HCT116 (cell line): ENCODE measurements at places on chromosomes 16 and 17. TPM values are rescaled to one million over a fixed set of nuclear protein-coding genes. Genes with fewer than 3 reads are reported as not detected.

DNA sequence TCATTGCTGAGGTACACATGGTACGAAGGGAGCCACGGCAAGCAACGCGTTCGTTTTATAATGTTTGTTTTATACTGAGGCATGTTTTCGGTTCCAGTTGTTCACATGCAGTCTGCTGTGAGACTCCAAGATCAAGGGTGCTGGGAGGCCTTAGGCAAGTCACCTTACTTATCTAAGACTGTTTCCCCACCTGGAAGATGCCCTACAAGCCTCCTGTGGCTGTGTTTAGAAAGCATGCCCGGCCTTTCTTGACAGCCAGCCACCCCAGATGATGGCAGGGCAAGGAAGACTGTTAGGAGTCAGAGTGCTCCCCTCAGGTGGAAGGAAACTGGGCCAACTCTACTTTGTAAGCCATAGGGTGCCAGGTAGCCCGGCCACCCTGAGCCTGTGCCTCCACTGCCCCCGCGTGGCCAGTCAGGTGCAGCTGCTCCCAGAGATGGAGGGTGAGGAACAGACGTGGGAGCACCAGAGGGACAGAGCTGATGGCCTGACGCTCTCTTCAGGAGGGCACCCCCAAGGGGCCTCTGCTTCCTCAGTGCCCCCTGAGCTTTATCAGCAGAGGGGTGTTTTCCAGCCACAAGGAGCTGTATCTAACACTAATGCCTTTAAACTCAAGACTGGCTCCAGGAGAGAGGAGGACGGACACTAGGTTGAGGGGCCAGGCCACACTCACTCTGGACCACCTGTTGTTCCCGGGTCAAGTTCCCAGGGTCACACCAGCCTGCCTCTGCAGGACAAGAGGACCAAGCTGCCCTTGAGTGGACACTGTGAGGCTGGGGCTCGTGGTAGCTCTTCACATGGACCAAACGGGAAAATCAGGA is 5.4 kb downstream of the NAT9 start:
- no peak overlapping the region for H3K4me3 ChIP-seq
- 0 out of 2 replicates have a peak overlapping the region, but pooled peaks have one; percentile 0 for H3K27ac ChIP-seq
- H3K27me3 ChIP-seq = no peaks in the 10 kb centered on the region
- H3K36me3 ChIP-seq = peaks cover 15% of the 10 kb centered on the region

Gene NEUROD2
- not detected for total RNA-seq

Gene MFAP4
- 0.52 TPM for total RNA-seq

DNA sequence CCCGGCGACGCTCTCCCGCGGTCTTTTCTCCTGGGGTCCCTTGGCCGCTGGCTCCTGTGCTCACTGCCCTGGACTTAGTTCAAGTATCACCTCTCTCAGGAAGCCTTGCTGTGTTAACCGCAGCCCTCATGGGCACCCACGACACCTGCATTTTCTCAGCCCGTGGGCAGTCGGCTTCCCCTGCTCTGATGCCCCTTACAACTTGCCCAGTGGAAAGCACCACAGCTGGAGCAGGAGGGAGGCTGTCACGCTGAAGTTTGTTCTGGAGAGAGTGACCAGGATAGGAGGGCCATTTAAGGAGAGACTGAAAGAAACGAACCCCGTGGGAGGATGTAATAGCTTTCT is 395 bp downstream of the STXBP4 start:
- no peaks in the 10 kb centered on the region for H3K27me3 ChIP-seq
- peaks cover 14% of the 10 kb centered on the region for H3K36me3 ChIP-seq
- H3K4me1 ChIP-seq = peaks cover 3% of the 10 kb centered on the region; the same call in 1 of the 2 replicates
- no peak for DNase-seq

Gene NHERF1
- 129 TPM for total RNA-seq

DNA sequence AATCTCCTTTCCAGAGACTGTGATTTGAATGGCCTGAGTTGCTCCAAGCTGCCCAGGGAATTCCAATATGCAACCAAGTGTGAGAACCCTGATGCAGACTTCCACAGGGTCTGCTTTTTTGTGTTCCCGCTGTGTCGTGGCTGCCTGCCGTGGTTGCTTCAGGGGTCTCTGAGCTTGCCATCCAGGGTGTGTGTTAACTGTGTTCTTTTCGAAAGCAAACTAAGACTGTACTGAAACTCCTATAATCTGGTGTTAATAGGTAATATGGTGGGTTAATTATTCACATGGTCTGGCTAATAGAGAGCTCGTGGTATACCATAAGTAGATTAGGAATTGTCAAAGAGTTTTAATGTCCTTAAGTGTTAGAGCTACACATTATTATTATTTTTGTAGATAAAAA is 20.7 kb downstream of the UBN1 start:
- no peak for DNase-seq
- no peaks in the 10 kb centered on the region for H3K27me3 ChIP-seq
- H3K4me1 ChIP-seq = no peaks in the 10 kb centered on the region
- no peak overlapping the region for H3K4me3 ChIP-seq
- H3K27ac ChIP-seq = no peak overlapping the region
- peaks cover 22% of the 10 kb centered on the region for H3K36me3 ChIP-seq

Gene GRB2
- total RNA-seq = 146 TPM

Gene CDK5R1
- 5.4 TPM for total RNA-seq

DNA sequence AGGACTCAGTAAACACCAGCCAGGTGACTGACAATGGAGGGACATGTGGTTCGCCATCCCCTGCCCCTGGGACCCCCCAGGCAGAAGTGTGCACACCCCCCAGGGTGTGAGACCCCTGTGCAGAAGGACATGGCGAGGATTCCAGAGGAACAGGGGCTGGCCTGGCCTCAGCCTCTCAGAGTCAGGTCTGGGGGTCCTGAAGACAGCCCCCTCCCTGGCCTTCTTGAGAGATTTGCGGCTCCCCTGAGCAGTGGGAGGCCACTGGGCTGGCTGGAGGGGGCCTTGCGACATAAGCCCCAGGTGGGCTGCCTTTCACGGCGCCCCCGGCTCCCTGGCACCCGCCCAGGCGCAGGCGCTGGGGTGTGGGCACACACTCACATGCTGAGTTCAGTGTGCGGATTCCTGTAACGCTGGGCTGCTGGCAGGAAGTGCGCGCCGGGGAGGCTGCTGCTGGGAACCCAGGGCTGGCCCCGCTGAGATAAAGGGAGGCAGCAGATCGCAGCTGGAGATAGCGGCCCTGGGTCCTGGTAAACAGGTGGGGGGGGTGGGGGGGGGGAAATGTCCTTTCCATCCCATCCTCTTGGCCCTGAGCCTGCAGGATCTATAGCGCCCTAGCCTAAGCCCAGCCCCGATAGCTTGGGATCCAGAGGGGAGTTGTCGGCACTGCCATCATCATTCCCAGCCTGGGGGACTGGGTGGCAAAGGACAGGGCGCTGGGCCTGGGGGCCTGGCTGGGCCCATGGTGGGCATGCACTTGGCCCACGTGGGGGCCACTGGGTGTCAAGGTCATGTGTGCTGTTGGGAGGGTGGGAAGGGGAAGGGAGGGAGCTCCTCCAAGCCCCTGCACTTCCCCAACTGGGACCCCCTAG is 27.1 kb downstream of the TMEM235 start:
- no peak overlapping the region for H3K4me3 ChIP-seq
- no peaks in the 10 kb centered on the region for H3K27me3 ChIP-seq
- H3K4me1 ChIP-seq = no peaks in the 10 kb centered on the region
- H3K27ac ChIP-seq = no peak overlapping the region; the same call in 1 of the 2 replicates

DNA sequence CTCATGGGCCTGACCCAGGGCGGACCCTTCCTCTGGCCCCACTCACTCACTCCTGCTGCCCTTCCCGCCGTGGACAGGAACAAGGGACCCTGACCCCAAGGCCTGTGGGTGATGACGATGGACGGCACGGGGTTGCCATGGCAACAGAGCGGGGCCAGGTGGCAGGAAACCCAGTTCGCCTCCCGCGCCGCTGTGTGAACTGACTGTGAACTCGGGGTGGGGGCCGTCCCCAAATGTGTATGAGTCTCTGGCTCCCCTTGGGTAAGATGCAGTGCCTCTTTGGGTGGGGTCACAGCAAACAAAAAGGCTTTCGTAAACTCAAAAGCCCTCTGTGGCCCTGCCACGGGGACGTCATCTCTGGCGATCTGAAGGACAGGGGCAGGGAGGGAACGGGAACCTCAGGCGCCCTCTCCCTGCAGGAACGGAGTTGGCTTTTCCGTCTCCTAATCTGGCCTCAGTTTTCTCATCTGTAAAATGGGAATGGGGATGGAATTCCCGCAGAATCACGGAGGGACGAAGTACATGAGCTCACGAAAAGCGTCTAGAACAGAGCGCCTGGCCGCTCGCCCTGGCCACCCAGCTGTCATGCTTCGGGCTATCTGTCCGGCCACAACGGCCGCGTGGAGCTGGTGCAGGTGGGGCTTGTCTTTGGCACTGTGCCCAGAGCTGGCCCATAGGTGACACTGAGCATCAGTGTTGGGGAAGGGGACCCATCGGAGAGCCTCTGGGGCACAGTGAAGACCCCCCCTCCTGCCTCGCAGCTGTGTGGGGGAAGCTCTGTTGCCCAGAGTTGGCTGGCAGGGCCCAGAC is 44.9 kb upstream of the PABPN1L start:
- DNase-seq = no peak
- no peaks in the 10 kb centered on the region for H3K36me3 ChIP-seq
- no peaks in the 10 kb centered on the region for H3K27me3 ChIP-seq
- H3K27ac ChIP-seq = no peak overlapping the region
- H3K4me1 ChIP-seq = peaks cover 17% of the 10 kb centered on the region

- peaks cover 21% of the 10 kb centered on the region for H3K27me3 ChIP-seq
- H3K4me1 ChIP-seq = no peaks in the 10 kb centered on the region
- no peak for DNase-seq
- H3K27ac ChIP-seq = no peak overlapping the region
Measured at GRCh38 chr17:28001149-28001548, 41.3 kb upstream of the NLK start.

DNA sequence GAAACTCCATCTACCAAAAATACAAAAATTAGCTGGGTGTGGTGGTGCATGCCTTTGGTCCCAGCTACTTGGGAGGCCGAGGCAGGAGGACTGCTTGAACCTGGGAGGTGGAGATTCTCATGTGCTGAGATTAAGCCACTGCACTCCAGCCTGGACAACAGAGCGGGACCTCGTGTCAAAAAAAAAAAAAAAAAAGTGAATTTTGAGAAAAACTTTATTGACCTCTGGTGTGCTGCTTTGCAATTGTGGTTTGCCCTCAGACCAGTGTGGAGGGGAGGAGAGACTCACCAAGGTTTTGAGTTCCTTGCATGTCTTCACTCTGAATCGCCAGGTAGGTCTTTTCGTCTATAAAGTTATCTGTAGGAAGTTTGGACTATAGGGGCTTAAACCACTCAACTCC is 145.2 kb downstream of the CPPED1 start:
- no peak overlapping the region for H3K4me3 ChIP-seq
- H3K27me3 ChIP-seq = no peaks in the 10 kb centered on the region
- H3K36me3 ChIP-seq = no peaks in the 10 kb centered on the region
- no peaks in the 10 kb centered on the region for H3K4me1 ChIP-seq

DNA sequence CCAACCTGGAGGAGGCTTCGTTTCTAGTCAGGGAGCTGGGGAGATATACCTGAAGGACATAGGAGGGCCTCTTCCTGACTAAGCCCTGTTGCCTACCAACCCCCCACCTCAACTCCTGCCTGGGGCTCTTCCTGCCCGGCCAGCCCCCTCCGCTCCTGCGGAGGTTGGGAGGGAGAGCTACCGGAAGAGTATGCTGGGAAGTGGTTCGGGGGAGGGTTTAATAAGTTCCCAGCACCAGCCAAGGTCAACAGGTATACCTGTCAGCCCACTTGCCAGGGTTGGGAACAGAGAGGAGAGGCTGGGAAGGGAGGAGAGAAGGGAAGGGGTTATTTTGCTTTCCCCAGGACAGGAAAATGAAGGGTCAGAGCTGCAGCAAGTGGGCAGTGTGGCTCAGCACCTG is 4.7 kb downstream of the PPP1R1B start:
- no peaks in the 10 kb centered on the region for H3K27me3 ChIP-seq
- peaks cover 55% of the 10 kb centered on the region for H3K4me1 ChIP-seq
- H3K4me3 ChIP-seq = no peak overlapping the region
- H3K27ac ChIP-seq = peak overlapping the region; percentile 76; the same call in 1 of the 2 replicates
- no peaks in the 10 kb centered on the region for H3K36me3 ChIP-seq

DNA sequence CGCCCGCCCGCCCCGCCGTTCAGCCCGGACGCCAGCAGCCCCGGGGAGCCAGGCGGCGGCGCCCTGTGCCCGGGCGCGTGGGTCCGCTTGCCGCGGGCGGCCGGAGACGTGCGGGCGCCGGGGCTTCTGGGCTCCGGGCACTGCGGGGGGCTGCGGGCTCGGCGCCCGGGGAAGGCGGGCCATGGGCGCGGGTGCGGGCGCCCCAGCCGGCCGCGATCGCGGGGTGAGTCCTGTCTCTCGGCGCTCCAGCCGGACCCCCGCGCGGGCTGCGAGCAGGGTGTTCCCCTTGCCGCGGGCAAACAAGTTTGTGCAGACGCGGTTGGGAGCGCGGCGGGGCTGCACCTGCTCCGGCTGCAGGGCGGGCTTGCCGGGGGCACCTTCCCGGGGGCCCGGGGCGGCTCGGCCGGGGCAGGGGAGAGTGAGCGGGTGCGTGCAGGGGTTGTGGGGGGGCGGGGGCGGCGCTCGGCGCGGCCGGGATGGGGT is 292 bp downstream of the WSCD1 start:
- DNase-seq = no peak
- no peaks in the 10 kb centered on the region for H3K36me3 ChIP-seq
- H3K4me3 ChIP-seq = no peak overlapping the region
- H3K4me1 ChIP-seq = no peaks in the 10 kb centered on the region
- peaks cover 20% of the 10 kb centered on the region; the same call in 1 of the 2 replicates for H3K27me3 ChIP-seq

Gene DNAI2
- not detected for total RNA-seq

Gene ODF4
- not detected for total RNA-seq

Gene CPNE7
- total RNA-seq = 201 TPM

DNA sequence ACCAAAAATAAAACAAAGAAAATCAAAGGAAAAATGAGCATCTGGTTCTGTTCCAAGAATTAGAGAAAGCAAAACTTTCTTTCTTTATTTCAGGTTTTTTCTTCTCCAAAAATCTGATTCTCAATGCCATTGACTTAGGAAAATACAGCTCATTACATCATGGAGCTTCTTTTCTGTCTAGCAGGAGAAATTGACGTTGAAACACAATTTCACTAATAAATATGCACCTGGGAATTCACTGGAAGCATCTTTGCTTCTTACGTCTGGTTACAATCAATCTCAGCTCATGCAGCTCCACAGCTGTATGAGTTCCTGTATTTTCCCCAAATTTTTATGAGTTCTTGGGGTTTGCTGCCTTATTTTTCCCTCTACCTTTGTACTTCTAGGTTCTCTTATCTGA is 1568.6 kb upstream of the GOT2 start:
- no peak overlapping the region for H3K27ac ChIP-seq
- H3K36me3 ChIP-seq = no peaks in the 10 kb centered on the region
- no peaks in the 10 kb centered on the region for H3K4me1 ChIP-seq
- H3K4me3 ChIP-seq = no peak overlapping the region
- no peaks in the 10 kb centered on the region for H3K27me3 ChIP-seq

Gene CCT6B
- 1.1 TPM for total RNA-seq

- no peak for DNase-seq
- H3K36me3 ChIP-seq = no peaks in the 10 kb centered on the region
- H3K4me3 ChIP-seq = no peak overlapping the region
- H3K27ac ChIP-seq = no peak overlapping the region
- no peaks in the 10 kb centered on the region for H3K27me3 ChIP-seq
Measured at GRCh38 chr16:83803811-83804210, 4.0 kb upstream of the HSBP1 start.
